ENCODE measurements at places on chromosomes 4 and X. TPM values are rescaled to one million over a fixed set of nuclear protein-coding genes. Genes with fewer than 3 reads are reported as not detected.

The GAB3 gene
- 3.5 TPM for polyA plus RNA-seq

The MAGEA11 gene
- not detected for polyA plus RNA-seq

The GPC3 gene
- 3.5 TPM for polyA plus RNA-seq

The XK gene
- 3.5 TPM for polyA plus RNA-seq

The PHEX gene
- 0.08 TPM for polyA plus RNA-seq

The MBNL3 gene
- polyA plus RNA-seq: 5.7 TPM

The LNX1 gene
- polyA plus RNA-seq: 2.5 TPM
